ENCODE measurements at places on chromosomes 3 and 15. TPM values are rescaled to one million over a fixed set of nuclear protein-coding genes. Genes with fewer than 3 reads are reported as not detected.

DNA sequence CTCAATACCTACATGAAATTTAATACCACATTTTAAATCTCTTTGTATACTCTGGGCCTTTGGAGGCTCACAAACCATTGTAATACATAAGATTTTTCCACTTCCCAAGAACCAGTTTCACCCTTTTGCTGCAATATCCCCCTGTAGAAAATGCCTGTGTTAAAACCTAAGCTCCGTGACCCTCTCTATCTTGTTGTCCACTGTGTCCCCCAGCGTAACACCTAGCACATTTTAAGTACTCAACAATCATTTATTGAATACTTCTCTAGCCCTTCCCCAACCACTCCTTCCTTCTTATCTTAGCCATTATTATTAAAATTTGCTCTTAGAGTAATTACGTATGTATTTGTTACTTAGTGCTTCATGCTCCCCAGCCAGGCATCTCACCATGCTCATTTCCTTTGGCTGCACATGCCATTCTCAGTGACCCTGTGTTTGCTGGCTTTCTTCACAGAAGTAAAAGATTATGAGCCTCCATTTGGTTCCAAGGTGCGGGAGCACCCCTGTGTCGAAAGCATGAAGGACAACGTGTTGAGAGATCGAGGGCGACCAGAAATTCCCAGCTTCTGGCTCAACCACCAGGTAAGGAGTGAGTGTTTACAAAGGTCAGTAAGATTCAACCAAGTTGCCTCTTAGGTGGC lies 81.6 kb downstream of the TGFBR2 start:
- peaks cover 2% of the 10 kb centered on the region for H3K4me1 ChIP-seq
- DNase-seq = no peak
- H3K36me3 ChIP-seq = peaks cover 65% of the 10 kb centered on the region
- no peak overlapping the region for H3K4me3 ChIP-seq
- no peak overlapping the region for H3K27ac ChIP-seq

GRCh38 chr3:71486831-71487230 lies 96.7 kb downstream of the FOXP1 start:
- no peak overlapping the region for H3K27ac ChIP-seq
- H3K4me1 ChIP-seq = no peaks in the 10 kb centered on the region
- H3K36me3 ChIP-seq = no peaks in the 10 kb centered on the region

DNA sequence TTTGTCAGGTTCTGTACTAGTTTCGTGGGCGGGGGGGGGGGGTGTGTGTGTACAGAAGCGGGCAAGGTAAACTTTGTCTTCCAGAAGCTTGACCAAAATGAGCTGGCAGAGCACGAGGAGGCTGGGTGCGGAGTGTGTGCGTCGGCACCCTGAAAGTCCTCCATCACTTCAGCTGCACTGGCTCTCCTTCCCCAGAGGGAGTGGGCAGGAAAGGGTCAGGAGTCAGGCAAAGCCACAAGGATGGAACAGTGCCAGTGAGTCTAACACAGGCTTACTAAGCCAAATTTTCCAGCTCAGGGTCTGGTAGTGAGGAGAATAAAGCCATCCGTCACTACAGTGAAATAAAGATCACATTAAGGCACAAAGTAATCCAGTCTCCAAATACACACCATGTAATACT lies 11.9 kb upstream of the SH3GL3 start:
- no peaks in the 10 kb centered on the region for H3K36me3 ChIP-seq
- H3K4me3 ChIP-seq = no peak overlapping the region
- no peak overlapping the region for H3K27ac ChIP-seq
- no peaks in the 10 kb centered on the region for H3K4me1 ChIP-seq

DNA sequence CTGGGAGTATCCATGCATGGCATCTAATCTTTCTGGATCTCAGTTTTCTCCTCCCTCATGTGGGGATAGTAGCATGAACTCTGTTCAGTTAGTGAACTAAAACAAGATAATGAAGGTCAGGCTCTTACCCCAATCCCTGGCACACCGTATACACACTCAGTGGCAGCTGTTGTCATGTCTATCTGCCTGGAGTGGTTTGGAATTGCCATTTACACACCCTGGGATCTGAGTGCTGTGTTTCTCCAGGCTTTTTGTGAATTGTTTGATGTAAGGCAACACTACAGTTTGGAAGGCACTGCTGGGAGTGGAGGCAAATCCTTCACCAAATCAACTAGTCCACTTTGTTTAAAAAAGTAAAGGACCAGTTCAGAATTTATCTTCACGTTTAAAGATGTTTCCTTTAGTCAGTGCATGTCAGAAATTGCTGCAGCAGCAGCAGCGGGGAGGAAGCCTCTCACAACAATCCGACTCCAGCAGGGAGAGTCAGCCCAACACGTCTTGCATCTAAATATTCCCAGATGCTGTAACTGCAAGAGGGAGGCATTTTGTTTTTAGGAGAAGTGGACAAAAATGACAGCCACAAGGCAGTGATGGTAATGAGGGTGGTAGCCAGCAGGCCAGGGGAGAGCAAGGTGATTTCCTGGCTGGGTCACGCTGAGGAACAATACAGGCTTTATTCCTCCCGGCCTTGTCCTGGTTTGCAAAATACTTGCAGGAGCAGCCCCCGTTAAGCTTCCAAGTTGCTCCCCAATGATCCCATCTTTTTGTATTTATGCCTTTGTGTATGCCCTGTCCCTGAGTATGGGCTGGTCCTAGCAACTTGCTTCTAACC lies 128.5 kb upstream of the LRIG1 start:
- peak overlapping the region; percentile 65 for H3K27ac ChIP-seq
- no peak overlapping the region for H3K4me3 ChIP-seq
- H3K27me3 ChIP-seq = no peaks in the 10 kb centered on the region

DNA sequence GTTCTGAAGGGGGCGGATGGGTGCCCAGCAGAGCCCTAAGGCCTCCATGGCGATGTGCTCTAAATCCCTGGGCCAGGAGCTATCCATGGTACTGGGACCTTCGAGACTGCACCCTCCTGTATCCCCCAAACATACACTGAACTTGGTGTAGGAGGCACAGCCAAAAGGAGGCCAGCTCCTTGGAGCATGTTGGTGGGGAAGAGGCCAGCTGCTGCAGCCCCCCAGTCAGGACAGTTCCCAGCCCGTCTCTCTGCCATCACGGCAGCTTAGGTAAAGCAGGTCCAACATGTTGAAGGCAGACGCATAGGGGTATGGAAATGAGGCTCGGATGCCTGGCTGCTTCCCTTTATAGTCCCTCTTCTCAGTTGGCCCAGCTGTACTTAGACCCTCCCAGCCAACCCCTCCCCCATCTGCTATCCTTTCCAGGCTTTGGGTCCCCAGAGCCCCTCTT lies 1.8 kb downstream of the CAMKV start:
- peak; percentile 93 for DNase-seq
- H3K36me3 ChIP-seq = no peaks in the 10 kb centered on the region
- no peaks in the 10 kb centered on the region for H3K4me1 ChIP-seq
- peaks cover 40% of the 10 kb centered on the region for H3K27me3 ChIP-seq
- no peak overlapping the region for H3K27ac ChIP-seq

APEH gene
- 188 TPM for total RNA-seq

LDHAL6B gene
- total RNA-seq = not detected

ACAN gene
- total RNA-seq = 0.34 TPM

Measured in endodermal cell (in vitro differentiated cells).